Activated effector memory CD4-positive, alpha-beta T cell treated with anti-CD3 and anti-CD28 coated beads, Interleukin-2, amount 50 U/mL, for 16 hours (primary cell): ENCODE measurements at places on chromosomes 5 and 9.

DNA sequence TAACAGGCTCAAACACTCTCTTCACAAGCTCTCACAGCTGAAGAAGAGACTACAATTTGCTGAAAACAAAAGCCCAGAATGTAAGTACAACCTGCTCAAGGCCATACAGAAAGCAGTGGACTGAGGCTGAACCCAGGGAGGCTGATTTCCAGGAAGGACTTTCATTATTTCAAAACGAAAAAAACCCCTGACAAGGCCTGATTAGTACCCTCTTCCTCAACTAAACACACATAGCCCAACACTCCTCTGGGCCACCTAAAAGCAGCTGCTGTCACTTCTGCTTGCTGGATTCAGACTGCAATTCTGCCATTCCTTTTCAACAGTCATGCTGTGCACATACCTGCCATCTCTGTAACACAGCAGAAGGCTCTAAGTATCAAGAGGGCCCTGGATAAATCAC is 18.2 kb downstream of the NRG2 start:
- no peak for DNase-seq

GRCh38 chr9:37290940-37291485 is 131.5 kb upstream of the GRHPR start:
- no peak for DNase-seq

GRCh38 chr9:132637351-132637750 is 32.4 kb downstream of the DDX31 start:
- DNase-seq: no peak

GRCh38 chr9:132588098-132588497 is 5.7 kb downstream of the BARHL1 start:
- DNase-seq: no peak

DNA sequence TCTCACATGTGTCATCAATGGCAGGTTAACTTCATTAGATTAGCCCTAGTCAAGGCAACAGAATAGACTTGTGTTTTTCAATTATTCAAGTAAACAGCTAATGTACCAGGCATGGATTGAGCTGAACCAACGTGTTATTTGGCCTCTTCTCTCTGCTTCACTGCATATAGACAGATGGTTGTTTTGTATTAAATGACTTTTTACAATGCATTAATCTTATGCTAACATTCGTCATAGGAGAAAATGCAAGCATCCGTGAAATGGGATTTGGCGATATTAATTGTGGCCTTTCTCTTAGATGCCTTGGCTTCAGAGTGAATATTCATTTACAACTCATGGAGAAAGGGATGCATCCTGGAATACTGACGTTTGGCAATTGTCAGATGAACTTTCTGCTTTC is 208.0 kb downstream of the KCTD16 start:
- no peak for DNase-seq

GRCh38 chr5:371811-372555 is 50.5 kb downstream of the AHRR start:
- peak; percentile 60 for DNase-seq
